ENCODE measurements at places on chromosomes 11 and 22.
A peak's percentile ranks its signal among the peaks of the same experiment; 100 is the strongest.

GRCh38 chr11:7307836-7308235 is 56.1 kb downstream of the SYT9 start:
- DNase-seq = no peak

DNA sequence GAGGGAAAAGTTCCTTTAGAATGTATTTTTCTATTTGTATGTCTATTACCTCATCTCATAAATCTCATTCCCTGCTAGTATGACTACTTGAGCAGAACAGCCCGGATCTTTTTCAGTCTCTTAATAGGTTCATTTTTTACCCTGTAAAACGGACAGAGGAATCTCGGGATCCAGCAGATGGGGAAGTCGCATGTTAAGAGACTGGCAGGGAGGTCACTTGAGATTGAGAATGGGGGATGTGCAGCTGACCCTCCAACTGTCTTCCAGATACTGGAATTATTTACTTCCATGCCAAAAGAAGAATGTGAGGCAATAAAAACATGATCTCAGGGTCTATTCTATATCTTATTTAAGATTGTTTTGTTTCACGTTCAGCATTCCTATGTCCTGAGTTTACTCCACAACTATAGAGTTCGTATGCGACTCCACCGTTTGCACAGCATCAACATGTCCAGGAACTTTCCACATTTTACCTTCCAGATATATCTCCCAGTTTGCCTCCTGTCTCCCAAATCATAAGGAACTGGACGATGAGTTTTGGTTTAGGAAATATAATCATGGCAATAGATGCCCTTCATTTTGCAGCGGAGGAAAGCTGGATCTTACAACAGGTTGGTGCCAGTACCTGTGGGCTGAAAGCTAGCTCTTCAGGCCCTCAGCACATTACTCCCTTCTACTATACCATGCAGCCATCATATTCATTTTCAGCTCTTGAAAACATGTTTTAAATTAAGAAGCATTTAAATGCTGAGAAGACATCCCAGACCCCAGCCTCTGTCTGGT is 181.5 kb downstream of the MAML2 start:
- DNase-seq = peak; percentile 55

DNA sequence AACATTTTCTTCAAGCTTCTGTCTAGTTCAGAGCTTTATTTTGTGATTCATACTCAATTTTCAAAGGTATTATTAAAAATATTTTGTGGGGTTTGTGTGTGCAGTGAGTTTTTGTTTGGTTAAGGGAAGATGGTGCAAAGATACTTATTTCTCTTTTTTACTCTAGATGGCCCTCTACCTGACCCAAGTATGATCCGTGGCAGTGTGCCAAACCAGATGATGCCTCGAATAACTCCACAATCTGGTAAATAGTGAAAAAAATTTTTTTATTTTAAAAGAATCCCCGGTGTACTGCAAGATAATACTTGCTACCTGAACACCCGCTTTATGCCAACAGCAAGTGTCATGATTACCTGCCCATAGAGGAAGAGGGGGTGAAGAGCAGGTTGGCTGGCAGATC is 54.2 kb downstream of the EP300 start:
- no peak for DNase-seq

DNA sequence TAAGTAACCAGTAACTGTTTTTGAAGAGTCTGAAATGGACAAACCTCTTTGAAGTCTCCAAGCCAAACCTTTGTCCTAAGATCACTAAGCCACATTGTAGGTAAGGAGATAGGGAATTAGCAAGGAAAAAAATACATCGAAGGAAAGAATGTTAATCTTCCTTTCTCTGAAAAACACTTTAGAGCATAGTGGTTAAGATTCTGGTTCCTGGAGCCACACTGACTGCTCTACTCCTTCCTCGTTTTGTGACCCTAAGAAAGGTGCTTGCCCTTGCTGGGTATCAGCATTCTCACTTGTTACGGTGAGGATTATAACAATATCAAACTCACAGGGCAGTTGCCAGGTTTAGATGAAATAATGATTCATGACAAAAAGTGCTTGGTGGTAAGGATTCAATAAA is 104.0 kb downstream of the SIK3 start:
- DNase-seq = no peak

DNA sequence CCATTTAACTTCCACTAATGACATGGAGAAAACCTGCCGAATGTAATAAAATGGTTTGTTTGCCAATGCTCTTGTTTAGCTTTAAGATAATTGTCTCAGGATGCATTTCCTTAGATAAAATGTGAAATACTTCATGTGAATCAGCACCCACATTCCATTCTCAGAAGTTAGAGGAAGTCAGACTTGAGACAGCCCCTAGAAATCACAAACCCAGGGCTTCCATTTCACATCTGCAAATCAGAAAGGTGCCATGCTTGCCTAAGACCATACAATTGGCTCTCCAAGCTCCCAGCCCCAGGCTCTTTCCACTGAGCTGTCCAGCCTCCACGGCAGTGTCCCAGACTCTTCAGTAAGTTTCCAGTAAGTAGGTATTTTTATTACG is 35.6 kb upstream of the ADORA2A start:
- no peak for DNase-seq
